Hematopoietic multipotent progenitor cell treated with erythropoietin and hydrocortisone succinate and interleukin-3 and kit ligand, for 4 days (in vitro differentiated cells): ENCODE measurements at places on chromosomes 4 and X.
A peak's percentile ranks its signal among the peaks of the same experiment; 100 is the strongest.

- DNase-seq, result no peak
Measured at GRCh38 chr4:57280481-57280880, 170.3 kb upstream of the IGFBP7 start.

DNA sequence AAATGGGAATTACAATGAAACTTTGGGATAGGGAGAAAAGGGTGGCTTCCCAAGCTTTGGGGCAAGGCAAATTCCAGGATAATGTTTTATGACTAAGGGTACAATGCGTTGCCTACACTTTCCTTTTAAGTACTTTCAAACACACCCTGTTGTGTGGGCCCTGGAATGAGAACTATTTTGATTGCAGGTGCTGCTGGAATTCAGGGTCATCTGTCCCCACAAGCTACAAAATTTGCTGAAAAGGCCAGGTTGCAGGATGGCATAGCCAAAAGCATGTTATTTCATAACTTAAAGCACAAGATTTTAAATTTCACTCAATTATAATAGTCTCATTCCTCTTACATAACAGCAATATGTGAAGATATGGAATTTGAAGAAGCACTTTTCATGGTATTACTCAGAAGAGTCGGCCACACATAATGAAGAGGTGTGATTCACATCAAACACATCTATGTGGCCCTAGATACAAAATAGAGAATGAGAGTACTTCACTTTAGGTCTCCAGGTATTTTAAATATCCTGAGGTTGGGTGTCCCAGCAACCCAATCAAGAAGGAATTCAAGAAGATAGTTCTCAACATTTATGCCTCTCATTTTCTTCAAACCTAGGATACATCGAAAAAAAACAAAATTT lies 89.3 kb downstream of the APBB2 start:
- no peak for DNase-seq

GRCh38 chrX:13937370-13938050 lies 92.2 kb downstream of the GEMIN8 start:
- peak; percentile 13 for DNase-seq

GRCh38 chrX:110301194-110301593 lies 16.7 kb downstream of the AMMECR1 start:
- no peak for DNase-seq

DNA sequence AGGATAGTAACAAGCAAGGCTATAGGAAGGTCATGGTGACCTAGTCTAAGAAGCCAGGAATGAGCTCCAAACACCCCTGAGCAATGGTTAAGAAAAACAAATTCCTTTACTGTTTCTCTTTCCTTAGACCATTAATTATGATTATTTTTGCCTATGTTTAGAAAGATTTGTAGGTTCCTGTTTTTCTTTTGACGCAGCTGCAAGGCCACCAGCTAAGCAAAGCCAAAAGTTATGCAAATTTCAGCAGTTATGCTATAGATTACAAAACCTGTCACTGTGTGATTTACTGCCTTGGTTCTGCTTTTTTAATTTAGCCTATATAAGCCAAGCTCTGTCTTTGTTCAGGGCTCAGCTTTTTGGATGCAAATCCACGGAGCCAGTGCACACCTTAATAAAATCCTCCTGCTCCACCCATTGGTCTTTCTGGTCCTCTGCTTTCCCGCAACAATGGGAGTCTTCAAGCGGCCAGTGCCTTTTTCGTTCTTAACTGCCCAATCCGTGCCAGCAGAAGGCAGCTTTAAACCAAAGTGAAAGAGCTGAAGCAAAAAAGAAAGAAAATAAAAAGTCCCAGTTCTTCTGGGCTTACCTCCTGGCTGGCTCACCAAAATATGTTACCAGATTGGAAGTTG lies 1.4 kb upstream of the CEP135 start:
- DNase-seq, result peak; percentile 90
